ENCODE measurements at places on chromosomes 13 and 19.

DNA sequence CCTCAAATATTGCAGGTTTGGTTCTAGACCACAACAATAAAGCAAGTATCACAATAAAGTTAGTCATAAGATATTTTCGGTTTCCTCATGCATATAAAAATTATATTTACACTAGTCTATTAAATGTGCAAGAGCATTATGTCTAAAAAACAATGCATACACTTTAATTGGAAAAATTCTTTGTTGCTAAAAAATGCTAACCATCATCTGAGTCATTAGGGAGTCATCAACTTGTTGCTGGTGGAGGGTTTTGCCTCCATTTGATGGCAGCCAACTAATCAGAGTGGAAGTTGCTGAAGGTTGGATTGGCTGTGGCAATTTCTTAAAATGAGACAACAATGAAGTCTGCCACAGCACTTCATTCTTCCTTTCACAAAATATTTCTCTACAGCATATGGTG is 422.3 kb upstream of the GPC6 start:
- DNase-seq, result no peak

- DNase-seq, result no peak
Observed at GRCh38 chr19:35056513-35057063, 15.1 kb downstream of the HPN start.

- no peak for DNase-seq
Observed at GRCh38 chr19:16116067-16116466, 4.4 kb downstream of the RAB8A start.

GRCh38 chr13:48866249-48866648 is 109.5 kb upstream of the FNDC3A start:
- DNase-seq, result no peak

GRCh38 chr19:17479325-17479791 is 9.0 kb downstream of the SLC27A1 start:
- no peak for DNase-seq

DNA sequence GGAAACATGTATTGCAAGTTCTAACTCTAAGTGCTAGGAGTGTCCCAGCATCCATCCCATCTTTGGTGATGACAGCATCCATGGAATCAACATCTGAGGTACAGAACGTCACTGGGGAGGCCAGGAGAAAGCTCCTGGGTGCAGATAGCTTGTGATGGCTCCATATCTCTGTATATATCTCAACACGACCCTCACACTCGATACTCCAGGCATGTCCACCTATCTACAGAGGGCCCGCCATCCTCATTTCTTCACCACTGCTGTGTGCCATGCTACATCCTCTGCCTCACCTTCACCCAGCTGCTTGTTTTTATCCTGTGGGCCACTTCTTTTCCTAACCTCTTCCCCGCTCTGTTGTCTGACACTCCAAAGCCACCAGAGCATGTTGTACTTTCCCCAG is 100.4 kb upstream of the SERP2 start:
- no peak for DNase-seq

GRCh38 chr19:35521124-35521743 is 6.9 kb downstream of the SBSN start:
- no peak for DNase-seq

DNA sequence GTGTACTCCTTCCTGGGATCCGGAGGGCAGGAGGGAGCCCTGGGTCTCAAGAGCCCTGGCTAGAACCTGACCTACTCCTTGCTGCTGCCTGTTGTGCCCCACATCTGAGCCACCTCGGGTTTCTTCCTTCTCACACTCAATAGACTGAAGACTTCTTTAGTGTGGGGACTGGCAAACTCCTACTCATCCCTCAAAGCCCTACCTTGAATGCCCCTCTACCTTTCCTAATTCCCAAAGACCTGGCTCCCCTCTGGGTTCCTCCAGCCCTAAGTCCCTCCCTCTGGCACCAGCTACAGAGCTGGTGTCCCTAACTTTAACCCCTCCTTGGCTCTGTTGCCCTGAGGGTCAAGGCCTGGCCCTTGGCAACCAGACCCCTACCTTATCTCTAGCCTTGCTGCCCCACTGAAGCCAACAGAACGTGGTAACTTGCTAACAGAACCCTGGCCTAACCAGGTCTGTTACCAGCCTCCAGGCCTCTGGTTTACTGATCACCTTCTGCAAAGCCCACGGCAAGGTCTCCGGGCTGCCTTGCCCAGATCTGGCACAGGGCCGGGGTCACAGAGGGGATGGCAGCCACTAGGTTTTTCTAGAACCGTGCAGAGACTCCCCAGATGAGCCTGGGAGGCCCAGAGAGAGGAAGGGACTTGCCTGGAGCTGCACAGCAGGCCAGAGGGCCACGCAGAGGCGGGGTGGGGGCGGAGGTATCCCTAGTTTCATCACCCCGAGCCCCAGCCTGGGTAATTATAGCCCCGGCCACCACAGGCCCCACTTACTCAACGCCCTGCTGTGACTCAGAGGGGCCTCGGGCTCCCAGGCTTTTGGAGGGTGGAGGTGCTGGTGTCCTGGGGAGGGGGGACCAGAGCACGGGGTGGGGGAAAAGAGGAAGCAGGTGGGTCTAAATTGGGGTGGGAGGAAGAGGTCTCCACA is 15.3 kb downstream of the ZBTB7A start:
- DNase-seq, result no peak

DNA sequence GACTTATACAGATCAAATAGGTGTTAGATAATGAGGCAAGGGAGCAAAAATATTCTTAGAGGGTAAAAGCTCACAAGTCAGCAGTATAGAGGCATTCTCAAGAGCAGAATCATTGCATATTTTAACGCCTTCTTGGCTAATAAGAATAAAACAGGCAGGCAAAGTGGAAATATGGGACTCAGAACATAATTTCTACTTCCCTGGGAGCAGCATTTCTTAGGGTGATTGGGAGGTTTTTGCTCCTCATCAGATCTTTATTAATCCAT is 39.6 kb downstream of the LHFPL6 start:
- no peak for DNase-seq
